HS-5 (cell line): ENCODE measurements at places on chromosomes 13 and 19.

DNA sequence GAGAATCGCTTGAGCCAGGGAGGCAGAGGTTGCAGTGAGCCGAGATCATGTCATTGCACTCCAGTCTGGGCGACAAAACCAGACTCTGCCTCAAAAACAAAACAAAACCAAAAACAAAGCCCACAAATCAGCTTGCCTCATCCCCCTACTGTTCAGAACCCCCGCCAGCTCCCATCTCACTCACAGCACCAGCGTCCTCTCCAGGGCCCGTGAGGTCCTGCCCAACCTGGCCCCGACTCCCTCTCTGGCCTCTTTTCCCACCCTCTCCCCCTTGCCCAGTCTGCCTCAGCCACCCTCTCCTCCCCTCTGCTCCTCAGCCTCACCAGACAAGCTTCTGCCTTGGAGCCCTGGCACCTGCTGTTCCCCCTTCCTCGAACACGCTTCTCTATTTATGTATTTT lies 3.8 kb downstream of the SLC8A2 start:
- no peak for DNase-seq

- DNase-seq: no peak
Measured at GRCh38 chr13:39590466-39591036, 12.4 kb downstream of the LHFPL6 start.

DNA sequence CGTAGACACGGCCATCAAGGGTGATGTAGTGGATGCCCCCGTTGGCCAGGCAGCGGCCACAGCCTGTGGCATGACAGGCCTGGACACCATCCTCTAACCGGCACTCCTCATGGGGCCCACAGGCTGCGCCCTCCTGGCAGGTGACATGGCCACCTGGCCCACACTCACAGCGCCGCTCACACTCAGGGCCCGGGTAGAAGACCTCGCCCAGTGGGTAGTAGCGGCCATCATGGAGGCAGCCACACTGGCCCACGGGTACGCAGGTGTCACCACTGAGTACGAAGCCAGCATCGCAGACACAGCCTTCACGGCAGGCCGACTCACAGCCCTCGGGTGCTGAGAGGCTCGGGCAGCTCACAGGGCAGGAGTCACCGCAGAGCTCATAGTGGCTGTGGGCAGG lies 27.2 kb upstream of the FBL start:
- no peak for DNase-seq

DNA sequence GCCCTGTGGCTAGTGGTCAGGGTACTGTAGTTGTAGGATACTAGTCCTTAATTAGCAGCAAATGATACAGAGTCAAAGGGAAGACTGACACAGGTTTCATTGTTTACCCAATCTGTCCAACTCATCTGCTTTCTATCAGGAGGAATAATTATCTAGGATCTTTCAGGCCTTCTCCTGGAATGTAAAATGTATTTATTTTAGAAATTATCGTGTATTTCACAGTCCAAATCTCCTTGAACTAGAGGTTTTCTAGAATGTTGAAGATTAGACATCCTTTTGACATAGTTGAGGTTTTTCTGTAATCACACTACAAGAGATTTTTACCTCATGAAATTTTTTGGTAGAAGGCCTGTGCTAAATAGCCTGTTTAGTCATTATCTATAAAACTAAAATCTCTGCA lies 1694.8 kb upstream of the PCDH20 start:
- no peak for DNase-seq

DNA sequence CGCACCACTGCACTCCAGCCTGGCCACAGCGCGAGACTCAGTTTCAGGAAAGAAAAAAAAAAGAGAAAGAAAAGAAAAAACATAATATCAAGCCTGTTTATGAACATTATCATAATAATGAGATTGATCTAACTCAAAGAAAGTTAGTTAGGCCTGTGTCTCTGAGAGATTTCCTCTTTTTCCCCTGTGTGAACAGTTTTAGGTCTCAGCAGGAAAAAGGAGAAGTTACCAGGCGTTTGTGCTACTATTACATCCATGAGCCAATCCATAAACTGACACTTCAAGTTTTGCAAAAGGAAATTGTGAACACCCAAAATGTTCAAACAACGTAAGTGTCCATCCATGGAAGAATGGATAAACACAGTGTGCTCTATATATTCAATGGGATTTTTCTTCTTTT lies 3.8 kb downstream of the TARM1 start:
- DNase-seq: no peak

- no peak for DNase-seq
Measured at GRCh38 chr13:28623782-28624706, 34.9 kb upstream of the POMP start.

- DNase-seq: peak; percentile 39
Measured at GRCh38 chr13:49356223-49356622, 87.6 kb downstream of the CAB39L start.

- DNase-seq: no peak
Measured at GRCh38 chr13:98171900-98172589, 5.0 kb downstream of the RNF113B start.
